ENCODE measurements at places on chromosomes 3 and 15. TPM values are rescaled to one million over a fixed set of nuclear protein-coding genes. Genes with fewer than 3 reads are reported as not detected.

Gene ZNF860
- total RNA-seq, result 0.14 TPM

Gene DYNLT2B
- 14.6 TPM for total RNA-seq

Gene ZMYND10
- 0.29 TPM for total RNA-seq

Gene CCDC9B
- 83.3 TPM for total RNA-seq

Gene NR2E3
- total RNA-seq, result not detected

Gene KNG1
- total RNA-seq, result not detected

Gene OCA2
- not detected for total RNA-seq

Gene THSD4
- 39.1 TPM for total RNA-seq

Gene ALDH1A2
- not detected for total RNA-seq

Gene GABRR3
- total RNA-seq, result not detected

- peak overlapping the region; percentile 31 for H3K27ac ChIP-seq
- DNase-seq, result peak; percentile 3
- H3K4me3 ChIP-seq, result no peak overlapping the region
These were observed 341.4 kb downstream of the NAALADL2 start for GRCh38 chr3:175200391-175201095.

DNA sequence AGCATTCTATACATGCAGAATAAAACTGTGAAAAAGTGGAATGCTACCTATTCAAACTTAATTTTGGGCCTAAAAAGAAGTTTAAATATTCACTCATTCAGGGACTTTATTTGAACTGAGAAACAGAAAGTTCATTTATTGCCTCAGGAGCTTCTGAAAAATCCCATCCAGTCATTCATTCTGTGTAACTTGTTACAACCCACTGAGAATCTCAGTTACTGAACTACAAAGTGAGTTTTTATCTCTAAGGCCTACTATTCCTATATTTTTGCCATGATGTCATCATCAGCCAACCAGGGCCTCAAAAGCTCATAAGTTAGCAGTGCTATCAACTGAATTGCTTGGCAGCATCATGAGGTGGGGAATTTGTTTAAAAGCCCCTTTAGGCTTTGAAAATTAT is 98.0 kb upstream of the BOC start:
- peaks cover 32% of the 10 kb centered on the region for H3K27me3 ChIP-seq
- DNase-seq, result no peak
- H3K4me3 ChIP-seq, result no peak overlapping the region
- H3K27ac ChIP-seq, result no peak overlapping the region

DNA sequence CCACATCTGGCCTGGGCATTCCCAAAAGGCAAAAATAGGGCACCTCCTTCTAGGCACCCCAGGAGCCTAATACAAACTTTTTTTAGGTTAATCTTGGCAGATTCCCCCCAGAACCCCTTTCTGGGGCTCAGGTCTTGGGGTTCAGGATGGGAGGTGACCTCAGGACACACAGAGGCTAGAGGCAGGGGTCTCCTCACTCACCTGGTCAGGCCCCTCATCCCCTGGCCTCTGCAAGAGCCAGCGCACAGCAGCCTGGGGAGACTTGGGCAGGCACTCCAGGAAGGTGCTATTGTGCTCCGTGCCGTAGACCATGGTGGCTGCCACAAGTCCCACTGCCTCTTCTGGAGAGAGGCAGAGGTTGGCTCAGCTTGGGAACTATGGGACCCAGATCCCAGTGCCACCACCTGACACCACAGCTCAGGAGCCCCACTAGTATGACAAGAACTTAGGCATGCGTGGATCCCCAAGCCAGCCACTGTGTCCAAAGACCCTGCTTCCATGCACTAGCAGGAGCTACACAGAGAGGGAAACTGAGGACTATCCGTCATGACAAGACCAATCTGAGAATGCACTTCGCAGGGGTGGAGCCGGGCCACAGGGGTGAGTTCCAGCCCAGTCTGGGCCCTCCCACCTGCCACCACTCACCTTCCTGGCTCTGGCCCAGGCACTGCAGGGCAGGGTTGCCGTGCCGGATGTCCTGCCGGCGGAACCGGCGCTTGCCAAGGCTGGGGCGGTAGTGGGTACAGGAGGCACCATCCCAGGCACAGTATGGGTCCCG is 7.4 kb downstream of the SEMA3G start:
- no peak for DNase-seq
- no peak overlapping the region for H3K27ac ChIP-seq
- no peak overlapping the region for H3K4me3 ChIP-seq

DNA sequence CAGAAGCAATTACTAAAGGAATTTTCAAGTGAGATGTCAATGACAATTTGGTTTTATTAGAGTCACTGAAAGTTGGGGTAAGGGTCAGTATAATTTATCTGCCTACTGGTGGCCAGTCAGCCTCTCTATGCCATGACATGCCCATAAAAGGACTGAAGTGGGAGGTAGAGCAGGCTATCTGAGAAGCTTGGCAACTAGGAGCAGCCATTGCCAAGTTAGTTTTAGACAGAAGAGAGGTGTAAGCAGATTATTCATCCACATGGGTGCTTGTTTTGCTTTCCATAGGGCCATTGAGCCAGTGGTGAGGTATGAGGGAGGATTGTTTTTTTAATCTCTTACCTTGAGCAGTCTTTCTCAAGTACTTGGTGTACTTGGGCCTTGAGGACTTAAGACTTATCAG is 8.1 kb upstream of the RBP1 start:
- no peaks in the 10 kb centered on the region for H3K36me3 ChIP-seq
- no peak overlapping the region for H3K27ac ChIP-seq
- no peak for DNase-seq
- H3K4me1 ChIP-seq, result no peaks in the 10 kb centered on the region

- no peaks in the 10 kb centered on the region for H3K36me3 ChIP-seq
- DNase-seq, result no peak
- no peaks in the 10 kb centered on the region for H3K27me3 ChIP-seq
- no peak overlapping the region for H3K4me3 ChIP-seq
These were observed 285.7 kb downstream of the CADM2 start for GRCh38 chr3:85244519-85244918.

GRCh38 chr3:14431917-14432834 is 29.8 kb downstream of the SLC6A6 start:
- peaks cover 49% of the 10 kb centered on the region for H3K4me1 ChIP-seq
- H3K4me3 ChIP-seq, result peak overlapping the region; percentile 52
- peaks cover 8% of the 10 kb centered on the region for H3K27me3 ChIP-seq
- peak; percentile 88 for DNase-seq

DNA sequence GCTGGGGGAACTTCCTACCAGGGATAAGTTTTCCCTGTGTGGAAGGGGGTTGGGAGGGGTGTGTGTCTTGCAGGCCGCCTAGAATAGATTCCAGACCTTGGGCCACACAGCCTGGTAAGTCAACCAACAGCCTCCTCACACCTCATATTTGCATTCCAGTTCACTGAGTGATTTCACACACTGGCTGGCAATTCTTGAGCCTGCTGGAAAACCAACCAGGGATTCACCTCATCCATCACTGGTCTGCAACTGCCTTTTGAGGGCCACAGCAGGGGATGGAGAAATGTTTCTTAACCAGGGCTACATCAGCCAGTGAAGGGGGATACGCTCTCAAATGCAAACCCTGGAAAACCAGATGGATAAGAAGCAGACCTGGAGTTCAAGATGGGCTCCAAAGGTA is 2.0 kb downstream of the FSTL1 start:
- H3K4me3 ChIP-seq, result peak overlapping the region; percentile 98
- DNase-seq, result peak; percentile 68
- H3K27ac ChIP-seq, result peak overlapping the region; percentile 95
- peaks cover 65% of the 10 kb centered on the region for H3K4me1 ChIP-seq
- H3K27me3 ChIP-seq, result peaks cover 8% of the 10 kb centered on the region

GRCh38 chr3:57038466-57039164 is 21.8 kb upstream of the SPATA12 start:
- no peak overlapping the region for H3K27ac ChIP-seq
- H3K36me3 ChIP-seq, result no peaks in the 10 kb centered on the region
- H3K4me1 ChIP-seq, result no peaks in the 10 kb centered on the region
- DNase-seq, result no peak
- peaks cover 17% of the 10 kb centered on the region for H3K27me3 ChIP-seq

DNA sequence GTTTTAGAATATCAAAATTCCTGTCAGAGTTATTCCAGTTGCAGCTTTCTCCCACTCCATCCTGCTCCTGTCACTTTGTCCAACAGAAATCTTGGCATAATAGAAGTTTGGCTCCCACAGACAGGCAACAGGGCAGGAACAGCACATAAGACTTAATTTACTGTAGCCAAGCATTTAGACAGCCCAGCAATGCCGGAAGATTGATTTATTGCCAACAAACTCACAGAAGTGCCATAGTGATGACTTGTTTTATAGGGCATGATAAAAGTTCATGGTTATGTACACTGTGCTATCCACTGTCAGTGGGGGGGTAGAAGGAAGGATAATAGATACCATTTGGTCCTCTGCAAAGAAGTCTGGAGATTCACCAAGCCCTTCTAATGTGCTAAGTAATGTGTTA is 98.3 kb upstream of the CBLB start:
- H3K4me3 ChIP-seq, result no peak overlapping the region
- peaks cover 21% of the 10 kb centered on the region for H3K36me3 ChIP-seq
- H3K27me3 ChIP-seq, result no peaks in the 10 kb centered on the region
- peaks cover 37% of the 10 kb centered on the region for H3K4me1 ChIP-seq

DNA sequence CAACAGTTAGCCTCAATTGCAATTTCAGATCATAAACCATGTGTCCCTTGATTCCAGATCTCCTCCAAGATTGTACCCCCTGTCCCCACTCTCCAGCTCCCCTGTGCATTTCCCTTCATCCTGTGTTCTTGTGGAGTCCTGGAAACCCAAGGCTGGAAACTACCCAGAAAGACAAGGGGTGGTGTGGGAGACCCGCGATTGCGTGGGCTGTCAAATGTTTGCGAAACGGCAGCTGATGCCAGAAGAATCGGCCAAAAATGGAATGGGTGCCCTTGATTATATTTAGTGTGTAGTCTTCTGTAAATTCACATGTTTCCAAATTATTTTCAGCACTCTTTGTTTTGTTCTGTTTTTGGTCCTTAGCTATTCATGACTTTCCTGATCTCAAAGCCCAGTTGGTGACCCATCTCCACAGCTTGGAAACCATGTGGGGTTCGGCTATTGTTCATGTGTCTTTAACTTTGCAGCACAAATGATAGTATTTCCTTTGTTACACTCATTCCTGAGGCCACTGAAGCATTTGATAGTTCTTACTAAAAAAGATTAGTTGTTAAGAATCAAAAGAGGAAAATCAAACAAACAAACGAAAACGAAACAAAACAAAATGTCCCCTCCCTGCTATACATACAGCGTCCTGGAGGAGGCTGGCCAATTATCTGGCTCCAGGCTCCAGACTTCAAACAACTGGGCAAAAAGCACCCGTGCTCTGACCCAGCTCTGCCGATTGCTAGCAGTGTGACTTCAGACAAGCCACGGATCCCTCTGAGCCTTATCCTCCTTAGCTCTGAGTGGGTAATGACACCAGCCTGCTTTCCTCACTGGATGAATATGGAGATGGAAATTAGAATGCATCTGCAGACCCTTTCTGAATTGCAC is 120.9 kb downstream of the CACNA2D3 start:
- no peaks in the 10 kb centered on the region for H3K4me1 ChIP-seq
- peak overlapping the region; percentile 41 for H3K4me3 ChIP-seq
- no peak overlapping the region for H3K27ac ChIP-seq
- H3K36me3 ChIP-seq, result no peaks in the 10 kb centered on the region
- no peak for DNase-seq
- H3K27me3 ChIP-seq, result peaks cover 2% of the 10 kb centered on the region

DNA sequence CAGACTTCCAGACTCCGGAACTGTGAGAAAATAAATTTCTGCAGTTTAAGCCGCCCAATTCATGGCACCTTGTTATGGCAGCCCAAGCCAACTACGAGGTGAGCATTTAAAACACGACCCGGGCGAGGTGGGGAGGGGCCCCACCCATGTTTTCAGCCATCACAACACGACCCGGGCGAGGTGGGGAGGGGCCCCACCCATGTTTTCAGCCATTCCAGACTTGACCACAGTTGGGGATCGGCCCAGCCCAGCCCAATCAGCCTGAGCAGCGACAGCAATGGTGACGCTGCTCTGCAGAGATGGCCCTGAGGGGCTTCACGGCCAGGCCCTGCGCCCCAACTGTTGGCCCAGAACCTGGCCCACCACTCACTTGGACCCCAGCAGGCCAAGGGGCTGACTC is 93.1 kb downstream of the ATP10A start:
- H3K4me1 ChIP-seq, result peaks cover 15% of the 10 kb centered on the region
- no peak for DNase-seq
- H3K4me3 ChIP-seq, result no peak overlapping the region
- H3K36me3 ChIP-seq, result peaks cover 19% of the 10 kb centered on the region
- H3K27ac ChIP-seq, result no peak overlapping the region

GRCh38 chr15:27342991-27343390 is 372.0 kb downstream of the GABRG3 start:
- H3K36me3 ChIP-seq, result no peaks in the 10 kb centered on the region
- no peak overlapping the region for H3K4me3 ChIP-seq
- no peak for DNase-seq
- H3K4me1 ChIP-seq, result no peaks in the 10 kb centered on the region
- no peaks in the 10 kb centered on the region for H3K27me3 ChIP-seq
- no peak overlapping the region for H3K27ac ChIP-seq

DNA sequence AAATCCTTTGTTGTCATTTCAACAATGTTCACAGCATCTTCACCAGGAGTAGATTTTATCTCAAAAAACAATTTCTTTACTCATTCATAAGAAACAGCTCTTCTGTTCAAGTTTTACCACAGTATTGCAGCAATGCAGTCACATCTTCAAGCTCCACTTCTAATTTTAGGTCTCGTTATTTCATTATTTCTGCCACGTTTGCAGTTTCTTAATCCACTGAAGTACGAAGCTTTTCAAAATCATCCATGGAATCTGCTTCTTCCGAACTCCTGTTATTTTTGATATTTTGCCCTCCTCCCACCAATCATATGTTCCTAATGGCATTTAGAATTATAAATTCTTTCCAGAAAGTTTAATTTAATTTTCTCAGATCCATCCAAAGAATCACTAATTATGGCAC is 12.6 kb upstream of the OR5K1 start:
- no peaks in the 10 kb centered on the region for H3K36me3 ChIP-seq
- H3K27ac ChIP-seq, result no peak overlapping the region
- H3K4me3 ChIP-seq, result no peak overlapping the region
